ENCODE measurements at places on chromosomes 4 and X. TPM values are rescaled to one million over a fixed set of nuclear protein-coding genes. Genes with fewer than 3 reads are reported as not detected.

DNA sequence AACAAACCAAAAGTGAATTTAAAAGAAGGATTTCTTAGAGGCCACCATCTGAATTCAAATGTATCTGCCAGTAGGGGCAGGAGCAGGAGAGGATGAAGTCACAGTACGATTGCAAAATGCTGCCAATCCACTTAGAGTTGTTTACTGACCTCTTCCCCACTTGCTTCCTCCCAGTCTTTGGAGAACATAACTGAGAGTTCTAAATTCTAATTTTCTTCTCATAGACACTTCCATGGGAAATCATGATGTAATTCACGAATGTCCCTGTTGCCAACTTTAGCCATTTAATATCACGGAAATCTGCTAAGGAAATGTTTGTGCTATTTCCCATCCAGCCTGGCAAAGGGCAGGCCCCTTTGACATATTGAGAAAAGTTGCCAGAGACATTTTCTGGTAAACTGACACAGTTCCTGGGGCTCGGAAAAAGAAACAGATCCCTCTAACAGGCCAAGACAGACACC, 33.6 kb upstream of the NOCT start:
- no peak for DNase-seq

DNA sequence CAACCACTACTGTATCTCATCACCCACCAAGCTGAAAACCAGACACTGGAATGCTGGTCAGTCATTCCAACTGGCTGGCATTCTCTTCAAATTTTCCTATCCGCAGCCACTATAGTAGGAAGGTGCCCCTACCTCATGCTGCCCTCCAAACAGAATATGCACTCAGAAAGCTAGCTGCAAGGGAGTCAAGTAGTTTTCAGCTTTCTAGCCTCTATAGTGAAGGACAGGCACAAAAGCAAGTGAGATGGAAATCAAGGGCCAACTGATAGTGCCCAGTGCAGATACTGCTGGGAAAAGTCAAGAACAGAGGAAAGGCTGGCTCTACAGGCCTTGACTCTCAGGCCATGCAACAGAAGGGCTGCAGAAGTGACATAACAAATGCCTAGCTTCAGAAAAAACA, 47.2 kb downstream of the BCOR start:
- DNase-seq = no peak

GRCh38 chr4:146098397-146098796, 77.1 kb upstream of the LSM6 start:
- no peak for DNase-seq

DNA sequence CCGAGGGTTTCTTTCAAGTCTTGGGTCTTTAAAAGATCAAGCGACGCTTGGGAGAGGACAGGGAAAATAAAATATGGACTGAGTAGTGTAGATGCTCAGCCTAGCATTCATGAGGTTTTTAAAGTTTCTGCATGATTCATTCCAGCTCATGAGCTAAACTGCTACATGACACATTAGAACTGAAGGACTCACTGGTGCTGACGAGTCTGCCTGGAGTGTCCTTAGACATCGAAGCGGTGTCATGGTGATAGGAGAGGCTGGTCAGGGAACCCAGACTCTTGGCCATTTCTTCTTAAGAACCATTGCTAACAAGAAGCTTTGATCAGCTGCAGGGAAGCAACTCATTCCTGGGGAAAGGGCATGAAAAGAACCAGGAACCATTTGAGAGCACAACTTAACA, 158.6 kb downstream of the TRIML1 start:
- no peak for DNase-seq

RAB33B gene
- 6.2 TPM for total RNA-seq

GRCh38 chr4:7831858-7832730, 107.6 kb downstream of the AFAP1 start:
- no peak for DNase-seq

TMSB15C gene
- 2.0 TPM for total RNA-seq

DNA sequence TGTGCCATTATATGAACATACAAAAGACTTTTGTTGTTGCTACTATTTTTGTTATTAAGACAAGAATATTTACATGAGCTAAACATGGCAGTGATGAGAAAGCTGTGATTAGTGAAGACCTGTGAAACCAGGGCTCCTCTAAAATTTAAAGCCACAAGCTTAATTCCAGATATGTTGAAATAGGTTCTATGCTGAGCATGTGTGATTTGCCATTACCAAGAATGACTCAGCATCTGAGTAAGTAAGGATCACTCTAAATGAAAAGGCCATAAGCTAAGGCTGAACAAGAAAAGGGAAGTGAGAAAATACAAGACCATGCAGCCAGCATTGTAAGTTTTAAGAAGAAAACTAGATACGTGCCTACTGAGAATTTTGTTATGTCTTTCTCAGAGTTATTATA, 75.9 kb upstream of the CAMK2D start:
- no peak for DNase-seq

DNA sequence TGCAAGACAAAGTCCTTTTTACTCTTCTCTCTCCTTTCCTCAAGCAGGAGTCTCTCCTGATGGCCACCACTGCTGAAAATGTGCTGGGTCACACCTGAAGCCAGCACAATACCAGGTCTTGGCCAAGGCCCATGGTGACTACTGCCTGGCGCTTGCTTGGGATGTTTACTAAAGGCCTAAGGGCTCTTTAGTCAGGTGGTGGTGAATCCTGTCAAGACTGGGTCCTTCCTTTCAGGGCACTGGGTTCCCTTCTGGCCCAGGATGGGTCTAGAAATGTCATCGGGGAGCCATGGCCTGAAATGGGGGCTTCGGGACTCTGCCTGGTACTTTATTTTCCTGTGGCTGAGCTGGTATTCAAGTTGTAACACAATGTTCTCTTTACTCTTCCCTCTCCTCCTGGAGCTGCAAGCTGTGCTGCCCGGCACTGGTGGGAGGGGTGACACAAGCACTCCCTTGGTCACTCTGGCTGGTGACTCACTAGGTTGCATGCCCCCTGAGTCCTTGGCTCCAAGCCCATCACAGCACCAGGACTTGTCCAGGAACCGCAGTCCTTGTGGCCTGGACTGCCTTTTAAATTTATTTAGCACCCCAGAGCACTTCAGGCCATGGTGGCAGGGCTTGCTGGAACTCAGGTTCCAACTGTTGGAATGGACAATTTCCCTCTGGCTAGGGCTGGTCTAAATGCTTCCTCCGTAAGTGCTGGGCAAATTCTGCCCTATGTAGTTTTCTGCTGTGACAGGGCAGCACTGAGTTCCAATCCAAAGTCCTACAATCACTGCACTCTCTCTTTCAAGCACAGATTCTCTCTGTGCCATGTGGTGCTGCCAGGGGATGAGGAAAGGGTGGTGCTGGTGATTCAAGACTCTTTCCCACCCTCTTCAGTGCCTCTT, 11.3 kb downstream of the ARL13A start:
- DNase-seq = no peak

JCHAIN gene
- total RNA-seq = not detected

NPNT gene
- total RNA-seq = not detected

EVC gene
- total RNA-seq = 2.0 TPM

RS1 gene
- not detected for total RNA-seq

DNA sequence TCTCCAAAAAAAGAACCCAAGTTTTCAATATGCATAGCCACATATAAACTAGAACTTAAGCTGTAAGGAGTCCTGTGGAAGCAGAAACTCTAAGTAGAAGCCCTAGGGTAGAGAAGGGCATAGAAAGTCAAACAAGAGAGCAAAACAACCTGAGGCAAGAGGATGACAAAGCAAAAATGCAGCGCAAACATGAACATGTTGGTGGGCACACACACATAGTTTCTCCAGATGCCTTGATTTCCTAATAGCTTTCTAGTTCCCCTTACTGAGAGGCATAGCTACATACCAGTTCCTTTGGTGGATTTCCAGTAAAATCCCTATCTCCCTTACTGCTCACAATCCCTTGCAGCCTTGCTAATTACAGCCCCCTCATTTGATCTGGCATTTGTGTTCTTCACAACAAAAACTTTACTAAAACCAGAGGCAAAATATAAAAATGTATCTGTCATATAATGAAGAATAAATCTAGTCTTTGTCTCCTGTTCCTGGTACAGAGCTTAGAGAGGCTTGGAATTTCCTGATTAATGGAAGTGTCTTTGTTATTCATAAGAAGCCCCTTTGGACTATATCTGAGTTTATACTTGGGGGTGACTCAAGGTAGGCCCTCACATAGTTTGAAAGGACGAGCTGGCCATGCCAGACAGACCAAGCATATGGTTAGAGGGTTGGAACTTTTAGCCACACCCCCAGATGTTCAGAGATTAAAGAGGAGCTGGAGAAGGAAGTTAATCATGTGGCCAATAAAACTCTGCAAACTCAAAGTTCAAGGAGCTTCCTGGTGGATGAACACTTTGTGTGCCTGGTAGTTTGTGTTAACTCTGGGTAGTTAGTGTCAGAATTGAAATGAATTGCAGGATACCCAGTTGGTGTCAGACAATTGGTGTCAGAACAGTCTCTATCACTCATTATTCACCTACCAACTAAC, 52.7 kb upstream of the ZCCHC13 start:
- DNase-seq = no peak

GRCh38 chr4:13201241-13201640, 282.9 kb downstream of the RAB28 start:
- no peak for DNase-seq

DNA sequence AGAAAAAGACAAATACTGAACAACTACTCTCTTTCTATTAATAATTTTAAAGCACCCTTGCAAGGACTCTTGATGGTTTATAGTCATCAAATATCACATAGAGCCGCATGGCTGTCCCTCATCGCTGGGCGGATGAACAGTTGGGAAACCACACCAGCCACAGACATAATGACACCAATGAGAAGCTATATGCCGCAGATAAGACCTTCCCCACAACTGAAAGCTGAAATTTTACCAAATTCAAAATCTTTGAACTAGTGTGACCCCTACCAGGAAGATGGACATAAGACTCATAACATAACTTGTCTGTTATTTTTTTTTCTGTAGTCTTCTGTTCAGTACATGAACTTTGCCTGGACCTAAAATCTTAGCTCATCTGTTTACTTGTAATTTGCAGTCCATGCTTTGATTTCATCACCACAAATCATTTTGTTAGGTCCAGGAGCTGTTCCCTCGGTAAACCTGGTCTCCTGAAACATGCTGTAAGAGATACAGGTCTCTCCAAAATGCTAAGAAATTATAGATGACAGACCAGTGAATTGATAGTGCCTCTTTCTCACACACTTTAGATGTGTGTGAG, 157.3 kb upstream of the RAPGEF2 start:
- no peak for DNase-seq

- DNase-seq = no peak
Observed at GRCh38 chr4:5921101-5921980, 28.5 kb upstream of the CRMP1 start.

DNA sequence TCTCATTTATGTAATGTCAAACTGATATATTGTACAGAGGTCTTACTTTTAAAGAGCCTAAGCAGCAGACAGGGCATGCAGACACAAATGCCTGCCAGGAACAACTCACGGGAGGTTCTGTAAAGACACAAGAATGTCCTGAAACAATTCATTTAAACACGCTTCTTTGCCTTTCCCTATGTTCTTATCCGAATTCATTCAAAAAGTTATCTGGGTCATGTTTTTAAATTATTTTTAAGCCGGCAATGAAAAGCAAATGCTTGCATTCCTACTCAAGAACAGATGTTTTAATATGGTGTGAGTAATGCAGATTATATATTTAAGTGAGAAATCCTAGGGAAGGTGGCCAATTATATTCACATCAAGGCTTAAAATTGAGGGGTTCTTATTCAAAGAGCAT, 192.6 kb downstream of the PDGFC start:
- no peak for DNase-seq

GRCh38 chrX:110293658-110294057, 24.2 kb downstream of the AMMECR1 start:
- no peak for DNase-seq

DNA sequence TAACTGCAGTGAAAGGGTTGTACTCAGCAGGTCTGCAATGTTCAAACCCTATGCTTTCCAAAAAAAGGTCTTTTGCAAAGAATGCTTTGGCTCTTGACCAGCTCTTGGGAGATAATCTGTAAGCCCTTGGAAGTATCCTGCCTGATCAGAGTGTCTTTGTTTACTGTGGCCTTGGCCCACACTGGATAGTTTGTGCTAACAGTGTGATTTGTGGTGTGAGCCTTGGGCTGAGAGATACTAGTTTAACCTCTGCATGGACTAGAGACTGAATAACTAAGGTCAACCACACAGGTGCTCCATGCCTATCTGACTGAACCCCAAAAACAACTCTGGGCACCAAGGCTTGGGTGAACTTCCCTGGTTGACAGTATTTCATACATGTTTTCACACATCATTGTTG, 3.6 kb upstream of the MAGED1 start:
- no peak for DNase-seq

DNA sequence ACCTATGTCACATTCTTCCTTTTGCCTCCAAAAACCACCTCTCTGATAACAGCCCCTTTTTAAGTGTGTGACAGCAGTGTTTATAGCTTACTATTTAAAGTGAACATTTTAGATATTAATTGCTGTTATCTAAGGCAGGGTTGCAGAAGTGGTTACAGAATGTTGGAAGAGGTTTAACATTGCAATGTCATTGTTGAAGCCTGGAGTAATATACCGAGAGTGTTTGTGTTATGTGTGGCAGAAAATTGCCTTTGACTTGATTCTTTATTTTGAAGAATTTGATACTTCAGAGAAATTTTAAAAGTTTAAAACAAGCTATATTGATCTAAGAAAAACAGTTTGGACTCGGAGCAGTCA, 37.1 kb downstream of the SMARCAD1 start:
- no peak for DNase-seq

- no peak for DNase-seq
Observed at GRCh38 chr4:183852910-183853547, 52.1 kb upstream of the STOX2 start.

DNA sequence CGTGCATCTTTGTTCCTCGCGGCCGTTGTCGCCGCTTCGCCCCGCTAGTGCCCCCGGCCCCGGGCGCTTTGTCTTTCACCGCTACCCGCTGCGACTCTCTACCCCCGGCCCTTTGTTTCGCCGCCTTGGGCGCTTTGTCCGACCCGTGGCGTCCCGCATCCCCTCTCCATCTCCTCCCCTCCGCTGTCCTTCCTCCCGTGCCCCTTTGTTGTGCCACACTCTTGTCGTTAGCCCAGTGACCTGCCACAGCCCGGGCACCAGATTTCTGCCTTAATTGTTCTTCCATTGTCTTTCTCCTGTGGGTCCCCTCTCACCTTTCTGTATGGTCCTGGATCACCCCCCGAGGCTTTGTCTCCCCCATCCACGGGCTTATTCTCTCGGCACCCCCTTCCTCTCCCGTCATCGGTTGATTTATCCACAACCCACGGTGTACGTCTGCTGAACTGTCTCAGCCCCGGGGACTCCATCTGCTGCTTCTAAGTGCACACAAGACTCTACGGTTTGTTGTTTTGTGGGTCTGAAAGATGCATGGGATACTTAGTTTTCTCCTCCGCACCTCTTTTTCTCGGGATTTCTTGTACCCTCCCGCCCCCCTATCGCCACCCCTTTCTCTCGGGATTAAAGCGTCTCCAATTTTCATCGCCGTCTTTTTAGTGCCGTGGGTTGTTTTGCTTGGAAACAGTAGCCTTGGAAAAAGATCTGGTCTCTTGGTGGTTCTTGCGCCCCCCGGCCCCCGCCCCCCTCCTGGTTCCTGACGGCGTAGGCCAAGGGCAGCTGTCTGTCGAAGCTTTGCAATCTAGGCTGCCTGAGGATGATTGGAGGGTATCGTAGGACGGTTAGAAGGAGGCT, 783 bp downstream of the RBPJ start:
- peak; percentile 54 for DNase-seq

All from activated CD8-positive, alpha-beta T cell treated with anti-CD3 and anti-CD28 coated beads for 36 hours (primary cell).